ENCODE measurements at places on chromosomes 4 and X.
A peak's percentile ranks its signal among the peaks of the same experiment; 100 is the strongest.

DNA sequence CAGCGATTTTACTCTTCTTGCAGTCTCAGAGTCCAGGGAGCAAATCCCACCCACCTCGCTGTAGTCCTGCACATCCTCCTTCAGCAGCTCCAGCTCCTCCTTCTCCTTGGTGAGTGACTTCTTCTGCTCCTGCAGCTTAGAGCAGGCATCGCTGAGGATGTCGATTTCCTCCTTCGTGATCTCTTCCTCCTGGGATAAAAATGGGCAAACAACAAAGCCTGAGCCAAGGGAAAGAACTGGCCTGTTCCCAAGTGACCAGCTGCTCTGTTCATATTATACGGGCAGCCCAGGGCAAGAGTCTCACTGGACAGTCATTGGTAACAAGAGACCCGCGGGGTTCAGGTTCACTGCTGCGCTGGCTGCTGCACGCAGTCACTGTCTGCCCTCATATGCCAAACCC lies 26.2 kb downstream of the FGFR3 start:
- DNase-seq = peak; percentile 78

DNA sequence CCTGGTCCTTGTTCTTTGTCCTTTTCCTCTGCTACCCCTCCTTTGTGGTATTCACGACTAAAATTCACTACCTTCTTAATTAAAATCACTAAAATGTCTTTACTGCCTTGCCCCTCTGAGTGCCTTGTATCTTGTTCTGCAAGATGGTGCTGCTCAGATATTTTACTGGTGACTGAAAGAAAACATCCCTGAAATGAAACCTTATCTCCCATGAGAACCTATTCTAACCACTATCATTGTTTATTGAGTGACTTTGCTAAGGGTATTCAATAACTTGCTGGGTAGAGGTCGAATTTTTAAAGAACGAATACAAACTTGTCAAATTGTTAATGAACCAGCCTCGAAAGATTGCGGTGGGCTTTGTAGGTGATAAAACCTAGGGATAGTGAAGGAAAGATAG lies 52.8 kb downstream of the SPRY1 start:
- no peak for DNase-seq

GRCh38 chr4:10730590-10730989 lies 46.0 kb upstream of the CLNK start:
- no peak for DNase-seq

DNA sequence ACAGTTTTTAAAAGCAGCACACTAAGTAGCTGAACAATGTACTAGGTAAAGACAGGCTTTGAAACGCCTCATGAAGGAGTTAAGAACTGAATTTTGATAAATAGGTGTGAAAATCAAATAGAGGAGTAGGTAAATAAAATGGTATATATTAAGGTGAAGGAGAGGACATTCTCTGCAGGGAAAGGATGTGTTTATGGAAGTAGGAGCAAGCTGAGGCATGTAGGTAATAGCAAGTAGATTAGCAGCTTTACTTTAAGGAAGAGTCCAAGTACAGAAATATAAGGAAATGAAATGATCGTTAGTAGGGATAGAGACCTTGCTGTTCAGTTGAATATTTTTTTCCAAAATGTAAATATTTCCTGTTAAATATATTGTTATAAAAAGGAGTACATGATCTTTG lies 12.5 kb downstream of the METAP1 start:
- no peak for DNase-seq

DNA sequence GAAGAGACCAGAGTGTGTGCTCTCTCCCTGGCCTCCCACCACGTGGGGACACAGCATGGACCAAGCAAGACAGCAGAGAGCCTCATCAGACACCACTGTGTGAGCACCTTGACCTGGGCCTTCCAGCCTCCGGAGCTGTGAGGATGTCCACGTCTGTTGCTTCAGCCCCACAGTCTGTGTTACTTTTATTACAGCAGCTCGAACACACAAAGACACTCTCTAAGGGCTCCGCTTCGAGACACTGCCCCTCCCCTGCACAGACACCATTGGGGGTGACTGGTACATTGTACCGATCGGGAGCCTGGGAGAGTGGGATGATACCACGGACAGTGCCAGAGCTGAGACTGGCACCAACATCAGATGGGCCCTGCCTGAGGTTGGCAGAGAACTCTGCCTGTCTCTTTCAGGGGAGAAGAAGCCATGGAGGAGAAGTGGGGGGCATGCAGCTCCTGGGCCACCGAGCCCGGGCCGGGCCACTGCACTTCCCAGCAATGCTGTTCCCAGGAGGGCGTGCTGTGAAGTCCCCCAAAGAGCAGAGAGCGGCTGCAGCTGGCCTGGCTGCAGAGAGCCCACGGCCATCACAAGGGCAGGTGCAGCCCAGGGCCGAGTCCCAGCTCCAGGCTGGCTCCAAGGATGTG lies 48.1 kb upstream of the HMX1 start:
- DNase-seq = no peak

DNA sequence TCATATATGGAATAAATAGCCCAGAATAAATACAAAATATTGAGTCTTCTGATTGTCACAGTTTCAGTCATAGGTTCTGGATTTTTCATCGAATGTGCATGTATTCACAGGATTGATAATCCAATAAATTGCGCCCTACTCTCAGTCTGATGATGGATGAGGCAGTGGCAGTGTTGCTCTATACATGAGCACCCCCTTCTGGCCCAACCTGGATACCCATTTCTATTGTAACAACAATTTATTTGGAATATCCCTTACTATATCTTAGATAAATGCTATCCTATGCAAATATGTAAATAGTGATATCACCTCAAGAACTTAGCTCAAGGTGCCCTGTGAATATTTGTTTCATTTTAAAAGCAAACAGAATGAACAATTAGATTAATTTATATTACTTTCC lies 733.7 kb upstream of the PABPC4L start:
- no peak for DNase-seq

DNA sequence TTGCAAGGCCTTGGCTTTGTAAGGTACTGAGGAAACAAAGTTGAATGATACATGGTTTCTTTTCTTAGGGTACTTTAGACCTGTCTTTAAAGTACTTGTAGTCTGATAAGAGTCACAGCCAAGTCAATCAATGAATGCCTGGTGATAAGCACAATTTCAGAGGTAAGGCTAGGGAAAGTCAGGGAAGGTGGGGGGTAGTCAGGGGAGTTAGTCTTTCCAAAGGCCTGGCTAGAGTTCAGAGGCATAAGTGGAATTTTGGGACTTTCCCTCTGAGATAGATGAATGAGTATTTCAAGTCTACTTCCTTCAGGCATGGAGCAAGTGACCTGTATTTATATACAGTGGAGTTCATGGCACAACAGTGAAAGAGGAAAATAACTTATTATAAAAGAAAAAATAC lies 78.3 kb downstream of the SLC4A4 start:
- no peak for DNase-seq

- DNase-seq = no peak
These were observed 43.3 kb downstream of the NCAPG start for GRCh38 chr4:17854036-17854435.

- DNase-seq = peak; percentile 60
These were observed at the start of gene FAM47E for GRCh38 chr4:76251441-76252270. Gene FAM47E, plus strand, starts transcription at chr4:76251721. Its CDS starts 26 bp downstream, at chr4:76251747.

DNA sequence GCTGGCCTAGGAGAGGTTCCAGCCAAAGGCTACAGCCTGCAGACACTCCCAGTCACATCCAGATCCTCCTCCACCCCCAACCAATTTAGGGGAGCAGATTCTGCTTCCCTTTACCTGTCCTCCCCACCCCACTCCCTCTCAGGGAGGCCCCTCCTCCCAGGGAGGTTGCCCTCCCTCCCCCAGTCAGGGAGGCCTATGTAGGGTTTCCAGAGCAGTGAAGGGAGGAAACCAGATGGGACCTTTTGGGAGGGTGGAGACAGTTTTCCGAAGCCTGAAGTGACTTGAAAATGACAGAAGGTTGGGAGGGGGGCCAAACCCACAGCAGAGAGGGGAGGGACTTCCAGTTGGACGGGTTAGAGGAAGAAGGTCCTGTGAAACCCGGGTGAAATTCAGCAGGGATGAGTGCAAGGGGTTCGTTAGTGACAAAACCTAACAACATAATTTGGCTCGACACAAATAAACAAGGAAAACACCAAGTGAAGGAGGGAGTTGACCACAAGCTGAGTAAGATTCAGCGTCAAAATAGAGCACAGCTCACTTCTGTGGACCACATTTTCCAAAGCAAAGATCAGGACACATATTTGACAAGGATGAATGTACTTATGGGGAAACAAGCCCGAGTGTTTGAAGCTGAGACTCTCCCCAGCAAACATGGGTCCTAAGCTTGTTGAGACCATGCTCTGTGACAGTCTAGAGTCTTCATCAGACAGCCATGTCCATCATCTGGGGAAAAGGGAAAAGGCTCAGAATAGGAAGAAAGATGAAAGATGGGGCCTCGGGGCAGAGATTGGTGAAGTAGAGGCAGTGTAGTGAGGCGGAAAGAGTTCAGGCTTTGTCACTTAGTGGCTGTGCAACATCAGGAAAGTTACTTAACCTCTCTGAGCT lies 46.4 kb downstream of the PRPS1 start:
- DNase-seq = peak; percentile 38

DNA sequence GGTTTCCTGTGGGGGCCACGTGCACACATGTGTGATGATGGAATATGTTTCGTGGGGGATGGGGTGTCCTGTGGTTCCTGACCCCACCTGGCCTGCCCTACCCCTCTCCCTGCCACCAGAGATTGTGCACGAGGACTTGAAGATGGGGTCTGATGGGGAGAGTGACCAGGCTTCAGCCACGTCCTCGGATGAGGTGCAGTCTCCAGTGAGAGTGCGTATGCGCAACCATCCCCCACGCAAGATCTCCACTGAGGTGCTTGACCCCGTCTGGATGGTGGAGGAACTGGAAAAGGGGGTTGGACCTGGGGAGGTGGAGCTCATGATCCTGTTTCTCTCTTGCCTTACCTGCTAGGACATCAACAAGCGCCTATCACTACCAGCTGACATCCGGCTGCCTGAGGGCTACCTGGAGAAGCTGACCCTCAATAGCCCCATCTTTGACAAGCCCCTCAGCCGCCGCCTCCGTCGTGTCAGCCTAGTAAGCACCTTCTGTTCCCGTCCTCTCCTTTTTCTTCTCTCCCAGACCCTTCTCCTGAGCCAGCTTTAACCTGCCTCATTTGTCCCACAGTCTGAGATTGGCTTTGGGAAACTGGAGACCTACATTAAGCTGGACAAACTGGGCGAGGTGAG lies 5.9 kb downstream of the CDK16 start:
- no peak for DNase-seq

GRCh38 chr4:163693211-163693610 lies 198.7 kb downstream of the TMA16 start:
- no peak for DNase-seq

- DNase-seq = no peak
These were observed 69.1 kb upstream of the PLAC1 start for GRCh38 chrX:134727363-134727762.

- no peak for DNase-seq
These were observed 6.4 kb upstream of the SEPTIN11 start for GRCh38 chr4:76943129-76943620.

- peak; percentile 74 for DNase-seq
These were observed at the start of gene NALF2 for GRCh38 chrX:69503782-69504625. Gene NALF2, plus strand, starts transcription at chrX:69504326. Its CDS starts 957 bp downstream, at chrX:69505283.

DNA sequence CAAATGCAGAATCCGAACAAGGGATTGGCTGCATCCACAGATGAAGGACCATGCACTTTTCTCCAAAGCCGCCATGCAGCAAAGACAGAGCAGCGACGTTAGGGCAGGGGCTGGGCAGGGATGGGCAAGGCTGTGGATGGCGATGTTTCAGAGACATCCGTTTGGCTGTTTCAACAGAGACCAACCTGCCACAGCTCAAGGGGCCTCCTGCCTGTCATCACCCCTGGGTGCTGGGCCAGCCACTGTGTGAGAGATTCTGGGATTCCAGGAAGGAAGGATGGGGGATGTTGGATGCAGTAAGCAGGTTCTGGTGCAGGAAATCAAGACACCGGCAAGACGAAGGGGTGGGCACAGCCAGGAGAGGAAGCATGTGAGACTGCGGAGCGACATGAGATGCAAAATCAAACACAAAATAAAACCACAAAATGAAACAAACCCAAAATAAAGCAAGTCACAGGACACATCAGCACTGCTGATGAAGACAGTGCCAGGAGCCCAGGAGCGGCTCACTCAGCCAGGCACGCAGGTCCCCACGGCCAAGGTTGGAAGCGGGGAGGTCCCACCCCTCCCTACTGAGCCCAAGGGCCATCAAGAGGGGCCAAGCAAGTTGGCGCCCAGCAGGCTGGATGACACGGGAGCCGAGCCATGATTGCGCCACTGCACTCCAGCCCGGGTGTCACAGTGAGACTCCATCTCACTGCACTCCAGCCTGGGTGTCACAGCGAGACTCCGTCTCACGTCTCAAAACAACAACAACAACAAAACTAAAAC lies 68.1 kb downstream of the FAM53A start:
- DNase-seq = no peak

- DNase-seq = peak; percentile 0
These were observed 77.3 kb upstream of the IGSF1 start for GRCh38 chrX:131366407-131366806.

GRCh38 chr4:89397441-89397840 lies 89.8 kb upstream of the GPRIN3 start:
- DNase-seq = no peak

DNA sequence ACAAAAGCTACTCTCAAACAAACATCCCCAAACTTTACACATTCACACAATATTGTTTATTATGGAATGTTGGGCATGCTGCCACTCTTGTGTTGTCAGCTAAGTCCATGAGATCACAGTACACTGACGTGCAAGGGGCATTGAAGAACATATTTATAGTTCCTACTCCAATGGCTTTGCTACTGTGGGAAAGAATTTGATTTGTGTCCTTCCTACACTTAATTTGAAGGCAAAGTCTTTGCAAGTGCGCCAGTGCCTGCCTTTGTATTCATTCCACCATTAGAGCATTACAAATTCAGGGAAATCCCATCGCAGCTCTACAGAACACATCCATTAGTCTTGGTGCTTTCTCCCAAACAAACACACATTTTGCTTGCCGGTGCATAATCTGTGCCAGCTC lies 45.4 kb upstream of the FTHL17 start:
- DNase-seq = no peak

DNA sequence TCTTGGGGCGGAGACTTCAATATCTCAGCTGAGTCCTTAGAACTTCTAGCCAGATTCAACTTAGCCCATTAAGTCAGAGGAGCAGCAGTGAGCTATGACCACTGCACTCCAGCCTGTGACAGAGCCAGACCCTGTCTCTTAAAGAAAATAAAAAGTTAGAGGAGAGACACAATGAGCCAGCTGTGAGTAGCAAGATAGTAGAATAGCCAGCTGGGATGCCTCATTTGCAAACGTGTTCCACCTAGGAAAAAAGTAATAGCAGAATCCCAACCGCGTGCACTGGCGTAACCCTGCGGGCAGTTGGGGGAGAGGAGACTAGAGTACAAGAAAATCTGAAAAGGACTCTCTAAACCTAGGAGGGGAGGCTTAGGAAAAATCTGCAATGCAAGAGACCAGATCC lies 133.2 kb upstream of the ANXA3 start:
- no peak for DNase-seq

DNA sequence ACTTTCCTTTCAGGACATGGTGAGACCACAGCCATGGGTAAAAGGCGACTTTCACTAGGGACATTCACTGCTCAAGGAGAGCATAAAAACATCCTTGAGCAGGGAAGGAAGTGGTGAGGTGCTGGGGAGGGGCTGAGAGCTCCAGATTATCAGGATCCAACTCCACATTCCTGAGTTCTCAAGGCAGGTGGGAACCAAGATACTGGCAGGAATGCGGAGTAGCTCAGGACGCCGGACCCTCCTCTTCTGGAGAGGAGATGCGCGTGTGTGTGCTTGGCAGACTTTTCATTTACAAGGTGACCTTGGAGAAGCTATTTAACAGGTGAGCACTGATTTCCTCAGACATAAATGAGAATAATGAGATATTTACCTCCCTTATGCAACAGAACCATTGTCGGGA lies 41.3 kb upstream of the TXK start:
- DNase-seq = no peak

Data from cerebellum (tissue), 4 donors.